ENCODE measurements at places on chromosomes 7 and 10. TPM values are rescaled to one million over a fixed set of nuclear protein-coding genes. Genes with fewer than 3 reads are reported as not detected.

ERVW-1 gene
- total RNA-seq = not detected

GRCh38 chr7:48420206-48420605, 248.9 kb downstream of the ABCA13 start:
- H3K27me3 ChIP-seq = peaks cover 13% of the 10 kb centered on the region
- DNase-seq = no peak
- H3K36me3 ChIP-seq = no peaks in the 10 kb centered on the region
- no peak overlapping the region for H3K4me3 ChIP-seq
- no peak overlapping the region for H3K27ac ChIP-seq

GRCh38 chr10:13348216-13349017, at the start of gene SEPHS1:
SEPHS1 (minus strand) TSS chr10:13348293; CDS start chr10:13344950, 3,343 bp downstream.
- H3K4me3 ChIP-seq = peak within 1 kb of the TSS; percentile 92
- no peaks in the 10 kb centered on the region for H3K36me3 ChIP-seq
- no peaks in the 10 kb centered on the region for H3K27me3 ChIP-seq
- H3K27ac ChIP-seq = peak within 1 kb of the TSS; percentile 81
- peak; percentile 78 for DNase-seq

DNA sequence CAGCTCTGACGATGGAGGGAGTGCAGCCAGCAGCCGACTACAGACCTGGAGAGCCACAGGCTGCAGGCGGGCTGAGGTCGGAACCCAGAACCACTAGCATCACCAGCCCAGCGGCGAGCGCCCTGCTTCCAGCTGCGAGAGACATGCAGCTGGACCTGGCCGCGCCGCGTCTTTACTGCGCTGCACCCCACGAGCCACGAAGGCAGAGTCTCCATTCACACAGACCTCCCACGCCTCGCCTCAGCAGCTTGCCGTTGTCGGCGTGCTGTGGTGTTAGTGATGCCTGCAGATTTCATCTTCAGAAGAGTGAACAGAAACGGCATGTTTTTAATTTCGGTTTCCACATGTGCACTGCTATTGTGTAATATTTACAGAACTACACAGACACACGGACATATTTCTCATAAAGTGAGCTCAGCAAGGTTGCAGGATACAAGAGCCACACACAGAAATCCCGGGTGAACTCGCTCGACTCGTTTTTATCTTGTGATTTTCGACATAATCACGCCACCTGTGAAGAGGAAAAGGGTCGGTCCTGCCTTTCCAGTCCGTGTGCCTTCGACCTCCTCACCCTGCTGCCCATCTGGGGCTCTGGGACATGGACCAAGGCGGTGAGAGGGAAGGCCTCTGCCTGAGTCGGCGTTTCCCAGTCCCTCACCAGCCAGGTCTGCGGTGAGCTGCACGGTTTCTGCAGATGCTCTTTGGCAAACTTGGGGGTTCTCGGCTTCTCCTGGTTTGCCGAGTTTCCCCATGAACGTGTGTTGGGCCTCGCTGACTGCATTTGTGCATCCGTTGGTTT, 252.2 kb downstream of the ELFN1 start:
- no peaks in the 10 kb centered on the region for H3K36me3 ChIP-seq
- H3K27ac ChIP-seq = no peak overlapping the region
- H3K4me3 ChIP-seq = no peak overlapping the region
- H3K27me3 ChIP-seq = no peaks in the 10 kb centered on the region
